BE2C (cell line): ENCODE measurements at places on chromosomes 4 and X.
A peak's percentile ranks its signal among the peaks of the same experiment; 100 is the strongest.

- DNase-seq = no peak
Measured at GRCh38 chr4:147788791-147789190, 56.9 kb downstream of the ARHGAP10 start.

GRCh38 chr4:1579001-1579900 lies 104.9 kb downstream of the FAM53A start:
- DNase-seq = no peak

DNA sequence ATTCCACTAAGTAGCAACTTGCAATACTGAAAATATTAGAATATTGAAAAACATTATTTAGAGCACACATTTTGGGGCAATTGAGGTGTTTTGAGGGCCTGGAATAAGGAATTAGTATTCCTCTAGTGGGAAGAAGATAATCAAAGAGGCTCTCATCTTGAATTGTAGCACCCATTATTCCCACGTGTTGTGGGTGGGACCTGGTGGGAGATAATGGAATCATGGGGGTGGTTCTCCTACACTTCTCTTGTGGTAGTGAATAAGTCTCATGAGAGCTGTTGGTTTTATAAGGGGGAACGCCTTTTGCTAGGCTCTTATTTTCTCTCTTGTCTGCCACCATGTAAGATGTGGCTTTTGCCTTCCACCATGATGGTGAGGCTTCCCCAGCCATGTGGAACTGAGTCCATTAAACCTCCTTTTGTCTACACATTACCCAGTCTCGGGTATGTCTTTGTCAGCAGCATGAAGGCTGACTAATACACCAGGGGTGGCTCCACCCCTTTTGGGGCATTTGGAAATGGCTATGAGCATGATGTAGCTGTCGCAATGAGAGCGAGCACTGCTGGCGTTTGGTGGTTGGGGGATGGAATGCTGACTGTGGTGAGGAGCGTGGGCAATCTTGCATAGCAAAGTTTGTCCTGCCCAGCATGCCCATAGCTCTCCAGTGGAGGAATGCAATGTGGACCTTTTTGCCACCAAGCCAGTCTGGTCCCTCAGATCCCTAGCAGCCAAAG lies 308.2 kb downstream of the FRMPD4 start:
- no peak for DNase-seq

GRCh38 chrX:6448003-6448402 lies 86.9 kb downstream of the VCX3A start:
- DNase-seq = no peak

GRCh38 chrX:133654811-133655210 lies 239.5 kb upstream of the GPC4 start:
- no peak for DNase-seq

GRCh38 chr4:113935190-113935589 lies 44.3 kb downstream of the ARSJ start:
- no peak for DNase-seq

DNA sequence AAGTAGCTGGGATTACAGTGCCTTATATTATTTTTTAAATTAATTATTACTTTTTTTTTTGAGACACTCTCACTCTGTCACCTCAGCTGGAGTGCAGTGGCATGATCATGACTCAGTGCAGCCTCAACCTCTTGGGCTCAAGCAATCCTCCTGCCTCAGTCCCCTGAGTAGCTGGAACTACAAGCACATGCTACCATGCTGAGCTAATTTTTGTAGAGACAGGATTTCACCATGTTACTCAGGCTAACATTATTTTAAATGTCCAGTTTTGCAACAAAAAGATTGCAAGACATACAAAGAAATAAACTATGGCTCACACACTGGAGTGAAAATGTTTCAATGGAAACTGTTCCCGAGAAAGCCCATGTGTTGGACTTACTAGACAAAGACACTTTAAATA lies 59.2 kb downstream of the MND1 start:
- no peak for DNase-seq

DNA sequence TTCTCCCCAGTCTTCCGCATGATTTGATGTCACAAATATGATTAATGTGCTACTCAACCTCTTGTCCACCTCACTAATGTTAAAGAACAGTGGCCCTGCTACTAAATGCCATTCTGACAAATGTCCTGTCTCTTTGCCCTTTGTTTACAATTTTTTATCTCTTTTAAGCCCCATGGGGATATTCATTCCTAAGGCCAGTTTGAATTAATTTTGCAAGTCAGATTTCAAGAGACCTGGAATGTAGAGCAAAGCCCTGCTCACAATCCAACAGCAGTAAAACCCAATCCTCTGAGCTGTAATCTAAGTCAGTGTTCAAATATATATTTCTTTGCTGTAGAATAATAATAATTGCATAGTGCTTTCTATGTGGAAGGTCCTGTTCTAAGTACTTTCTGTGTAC lies 81.2 kb downstream of the LDB2 start:
- no peak for DNase-seq

DNA sequence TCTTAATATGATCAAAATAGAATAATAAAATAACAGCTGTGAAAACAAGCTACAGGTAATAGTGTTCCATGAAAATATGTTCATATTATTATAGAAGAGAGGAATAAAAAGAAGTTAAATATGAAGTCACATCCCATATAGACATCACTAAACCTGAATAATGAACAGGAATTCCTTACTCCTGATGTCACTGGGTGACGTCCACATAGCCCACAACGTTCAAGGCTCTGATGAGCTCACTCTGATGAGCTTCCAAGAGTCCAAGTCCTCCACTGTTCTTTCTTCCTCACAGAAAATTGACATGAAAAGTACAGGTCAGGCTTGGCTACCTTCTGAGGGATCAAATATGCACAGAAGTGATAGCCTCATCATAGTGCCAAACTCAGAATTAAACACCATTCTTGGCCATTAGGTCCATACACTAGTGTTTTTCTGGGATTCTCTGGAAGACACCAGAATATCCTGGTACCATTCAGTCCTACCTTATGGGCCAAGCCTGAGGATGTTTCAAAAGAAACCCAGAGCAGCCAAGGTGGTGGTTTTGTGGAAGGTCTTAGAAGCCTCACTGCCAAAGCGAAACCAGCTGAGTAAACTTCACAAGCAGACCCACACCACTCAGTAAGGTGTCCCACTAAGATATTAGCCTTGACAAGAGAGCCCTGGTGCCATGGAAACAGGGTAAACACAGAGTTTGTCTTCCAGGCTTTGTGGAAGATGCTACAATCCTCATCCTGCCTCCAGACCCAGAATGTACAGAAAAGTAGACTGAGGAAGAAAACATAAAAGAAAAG lies 138.4 kb upstream of the HHIP start:
- DNase-seq = no peak

GRCh38 chrX:18701621-18702361 lies 5.7 kb upstream of the PPEF1 start:
- peak; percentile 22 for DNase-seq

- no peak for DNase-seq
Measured at GRCh38 chr4:30753316-30753715, 33.1 kb downstream of the PCDH7 start.

- no peak for DNase-seq
Measured at GRCh38 chr4:122914292-122914904, 8.0 kb downstream of the NUDT6 start.

GRCh38 chr4:184395971-184396391 lies 78.4 kb downstream of the IRF2 start:
- DNase-seq = no peak

- peak; percentile 72 for DNase-seq
Measured at GRCh38 chr4:646460-646859, 21.1 kb downstream of the PDE6B start.

- no peak for DNase-seq
Measured at GRCh38 chr4:56613101-56613862, 67.8 kb downstream of the HOPX start.

- peak; percentile 37 for DNase-seq
Measured at GRCh38 chr4:182729516-182729915, 187.7 kb downstream of the DCTD start.
